ENCODE measurements at places on chromosomes 13 and 19.
A peak's percentile ranks its signal among the peaks of the same experiment; 100 is the strongest.

DNA sequence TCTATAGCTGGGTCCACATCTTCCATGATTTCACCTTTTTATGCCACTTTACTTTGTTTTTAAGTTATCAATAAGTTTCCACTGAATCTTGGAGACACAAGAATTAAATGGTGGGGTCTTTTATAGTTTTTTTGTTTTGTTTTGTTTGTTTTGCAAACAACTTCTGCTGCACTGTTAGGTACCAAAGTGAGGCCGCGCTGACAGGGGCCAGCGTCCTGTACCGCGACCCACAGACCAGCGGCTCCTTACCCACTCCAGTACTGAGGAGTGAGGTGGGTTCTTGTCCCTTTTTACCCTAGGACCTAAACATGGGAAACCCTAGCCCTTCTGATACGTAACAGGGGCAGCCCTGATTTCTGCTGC, 75.8 kb upstream of the MCF2L start:
- peak; percentile 59 for DNase-seq

DNA sequence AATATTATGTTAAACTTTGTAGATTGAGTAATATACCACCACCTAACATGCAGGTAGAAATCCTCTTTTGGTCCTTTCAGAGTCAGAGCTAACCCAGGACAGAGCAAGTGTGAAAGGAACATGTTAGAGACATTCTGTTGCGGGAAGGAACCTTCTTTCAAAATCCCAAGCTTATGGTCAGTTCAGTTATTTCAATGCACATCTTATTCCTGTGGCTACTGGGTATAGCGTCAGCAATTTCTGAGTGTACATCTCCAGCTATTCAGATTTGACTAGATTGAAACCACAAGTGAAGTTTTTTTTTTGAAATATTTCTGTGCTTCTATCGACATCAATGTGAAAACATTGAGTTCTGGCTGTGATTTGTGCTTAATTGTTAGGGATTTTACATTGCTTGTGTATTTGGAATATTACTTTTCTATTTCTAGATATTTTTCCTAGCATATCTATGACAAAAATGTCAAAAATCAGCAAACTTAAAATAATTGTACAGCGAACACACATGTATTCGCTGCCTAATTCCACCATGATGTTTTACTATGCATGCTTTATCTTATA, 165.3 kb downstream of the LMO7 start:
- no peak for DNase-seq

- no peak for DNase-seq
Measured at GRCh38 chr19:4814625-4815425, 16.7 kb downstream of the TICAM1 start.

GRCh38 chr19:34731964-34732363, 2.1 kb upstream of the ZNF181 start:
- DNase-seq, result no peak

DNA sequence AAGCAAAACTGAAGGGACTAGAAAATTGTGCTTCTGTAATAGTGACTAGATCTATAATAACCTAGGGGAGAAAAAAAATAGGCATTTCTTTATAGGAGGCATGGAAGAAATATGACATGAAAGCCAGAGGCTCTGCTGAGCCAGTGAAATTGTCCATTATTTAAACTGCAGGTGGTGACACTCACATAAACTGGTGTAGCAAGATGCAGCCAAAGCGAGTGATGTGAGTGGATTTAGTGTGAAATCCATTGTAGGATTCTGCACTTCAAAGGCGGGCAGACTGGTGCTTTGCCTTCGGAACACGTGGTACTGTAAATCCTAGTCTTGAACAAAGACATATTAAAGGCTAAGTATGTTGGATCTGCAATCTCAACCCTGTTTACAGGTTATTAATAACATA, 361.9 kb downstream of the TBC1D4 start:
- DNase-seq, result no peak
